ENCODE measurements at places on chromosomes 2 and 18. TPM values are rescaled to one million over a fixed set of nuclear protein-coding genes. Genes with fewer than 3 reads are reported as not detected.

TACR1 gene
- not detected for total RNA-seq

HPCAL1 gene
- total RNA-seq, result 34.5 TPM

DIPK1C gene
- total RNA-seq, result not detected

ALPP gene
- not detected for total RNA-seq

MOGAT1 gene
- total RNA-seq, result not detected

INHBB gene
- total RNA-seq, result not detected

KIAA2012 gene
- under 0.01 TPM for total RNA-seq

CERS6 gene
- 16.5 TPM for total RNA-seq

FAM124B gene
- total RNA-seq, result not detected

TDRD15 gene
- total RNA-seq, result not detected

SOWAHC gene
- 7.1 TPM for total RNA-seq

LCT gene
- under 0.01 TPM for total RNA-seq

CHRND gene
- not detected for total RNA-seq

CCDC178 gene
- total RNA-seq, result under 0.01 TPM

LIMS4 gene
- 0.26 TPM for total RNA-seq

DARS1 gene
- total RNA-seq, result 96.8 TPM

ASIC4 gene
- total RNA-seq, result under 0.01 TPM

CRIM1 gene
- 135 TPM for total RNA-seq

FBLN7 gene
- 0.99 TPM for total RNA-seq
